ENCODE measurements at places on chromosomes 7 and 10.
A peak's percentile ranks its signal among the peaks of the same experiment; 100 is the strongest.

DNA sequence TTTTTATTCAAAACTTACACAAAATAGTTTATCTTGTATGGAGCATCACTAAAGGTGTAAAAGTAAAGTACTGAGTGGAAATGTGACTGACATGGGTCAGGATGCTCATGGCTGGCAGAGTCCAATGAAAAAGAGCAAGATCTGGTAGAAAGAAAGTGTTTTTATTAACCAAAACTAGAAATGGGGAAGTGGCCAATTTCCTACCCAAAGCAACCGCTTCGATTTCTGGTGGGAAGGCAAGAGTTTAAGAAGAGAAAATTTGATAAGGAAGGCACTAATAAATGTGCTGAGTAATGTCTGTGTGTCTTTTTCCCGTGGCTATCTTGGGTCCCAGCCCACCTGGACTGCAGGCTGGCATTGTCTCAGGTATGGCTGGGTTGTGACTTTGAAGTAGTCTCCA, 277.7 kb downstream of the ANKRD7 start:
- no peak for DNase-seq

GRCh38 chr7:46165276-46165675, 244.2 kb upstream of the IGFBP3 start:
- DNase-seq: no peak

GRCh38 chr10:132515811-132516726, 21.5 kb upstream of the INPP5A start:
- no peak for DNase-seq

DNA sequence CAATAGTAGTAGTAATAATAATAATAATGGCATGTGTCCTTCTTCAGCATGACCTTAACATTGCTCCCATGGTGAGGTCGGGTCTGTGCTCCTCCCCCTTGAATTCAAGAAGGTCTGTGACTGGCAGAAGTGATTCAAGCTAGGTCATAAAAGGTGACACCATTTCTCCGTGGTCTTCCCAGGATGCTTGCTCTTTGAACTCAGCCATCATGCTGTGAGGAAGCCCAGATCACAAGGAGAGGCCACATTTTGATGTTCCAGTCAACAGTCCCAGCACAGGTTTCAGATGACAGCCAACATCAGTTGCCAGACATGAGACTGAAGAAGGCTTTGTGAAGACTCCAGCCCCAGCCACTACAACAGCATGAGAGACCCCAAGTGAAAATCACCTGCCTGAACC, 83.9 kb downstream of the SEPTIN14 start:
- DNase-seq: no peak

DNA sequence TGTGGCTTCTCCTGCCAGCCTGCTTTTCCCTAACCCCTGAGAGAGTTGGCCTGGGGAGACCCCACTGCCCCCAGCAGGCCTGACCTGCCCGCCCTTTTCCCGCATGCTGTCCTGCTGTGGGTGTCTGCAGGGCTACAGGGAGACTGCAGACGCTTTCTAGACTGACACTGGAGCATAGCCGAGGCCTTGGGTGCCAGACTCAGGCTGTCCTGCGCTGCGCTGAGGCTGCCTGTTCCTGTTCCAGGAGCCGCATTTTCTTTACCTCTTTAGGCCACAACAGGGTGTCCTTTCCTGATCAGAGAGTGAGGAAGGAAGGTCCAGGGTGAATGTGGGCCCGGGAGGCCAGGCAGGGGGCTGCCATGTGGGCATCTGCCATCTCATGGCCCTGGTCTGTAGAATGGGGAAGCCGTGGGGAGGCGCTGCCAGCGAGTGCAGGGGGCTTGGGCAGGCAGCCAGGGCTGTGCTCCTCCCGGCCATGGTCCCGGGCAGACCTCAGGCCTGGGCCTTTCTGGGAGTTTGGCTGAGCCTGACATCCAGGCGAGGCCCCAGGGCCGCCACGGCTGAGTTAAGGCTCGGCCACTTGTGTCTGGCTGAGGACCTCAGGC, 3.6 kb downstream of the PWWP2B start:
- DNase-seq: no peak

GRCh38 chr10:27857616-27858015, 112.0 kb upstream of the MKX start:
- DNase-seq: no peak

DNA sequence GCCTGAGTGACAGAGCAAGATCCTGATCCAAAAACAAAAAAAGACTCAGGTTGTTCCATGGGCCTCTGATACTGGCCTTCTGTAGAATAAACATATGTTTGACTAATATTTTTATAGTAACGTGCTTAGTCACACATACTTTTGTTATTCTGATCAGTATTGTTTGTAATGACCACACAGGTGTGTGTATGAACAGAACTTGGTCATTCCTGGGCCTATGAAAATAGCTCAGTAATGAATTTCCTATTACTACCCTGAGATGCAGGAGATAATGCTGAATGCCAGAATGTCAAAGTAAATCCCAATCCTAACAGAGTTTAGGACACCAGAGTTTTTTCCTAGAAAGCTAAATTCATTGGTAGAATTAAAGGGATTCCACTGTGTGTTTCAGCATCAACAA, 108.7 kb downstream of the DOCK4 start:
- DNase-seq: no peak

- DNase-seq: no peak
Measured at GRCh38 chr10:69744971-69745370, 56.7 kb upstream of the COL13A1 start.

- no peak for DNase-seq
Measured at GRCh38 chr7:131152766-131153165, 174.9 kb upstream of the MKLN1 start.

- no peak for DNase-seq
Measured at GRCh38 chr10:16193241-16193640, 243.6 kb upstream of the PTER start.

- no peak for DNase-seq
Measured at GRCh38 chr7:123432601-123433000, 101.8 kb downstream of the IQUB start.

- no peak for DNase-seq
Measured at GRCh38 chr10:42987575-42987974, 89.3 kb upstream of the RET start.

DNA sequence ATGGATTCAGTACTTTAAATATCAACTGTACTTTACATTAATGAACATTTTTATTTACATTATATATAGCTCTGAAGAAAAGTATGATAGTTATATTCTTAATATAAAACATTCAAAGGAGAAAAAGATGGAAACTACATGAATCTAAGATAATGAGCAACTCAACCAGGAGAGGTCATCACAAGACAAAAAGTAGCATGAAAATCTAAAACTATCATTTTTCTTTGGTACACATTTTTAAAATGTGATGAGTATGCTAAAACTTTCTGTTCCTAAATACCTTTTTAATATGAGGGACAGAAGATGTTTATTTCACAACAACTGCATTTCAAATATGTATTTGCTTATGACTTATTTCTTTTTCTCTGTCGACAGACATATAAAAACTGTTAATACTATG, 2.4 kb downstream of the CNTNAP2 start:
- no peak for DNase-seq

GRCh38 chr7:31958226-31958625, 112.0 kb downstream of the PDE1C start:
- no peak for DNase-seq

DNA sequence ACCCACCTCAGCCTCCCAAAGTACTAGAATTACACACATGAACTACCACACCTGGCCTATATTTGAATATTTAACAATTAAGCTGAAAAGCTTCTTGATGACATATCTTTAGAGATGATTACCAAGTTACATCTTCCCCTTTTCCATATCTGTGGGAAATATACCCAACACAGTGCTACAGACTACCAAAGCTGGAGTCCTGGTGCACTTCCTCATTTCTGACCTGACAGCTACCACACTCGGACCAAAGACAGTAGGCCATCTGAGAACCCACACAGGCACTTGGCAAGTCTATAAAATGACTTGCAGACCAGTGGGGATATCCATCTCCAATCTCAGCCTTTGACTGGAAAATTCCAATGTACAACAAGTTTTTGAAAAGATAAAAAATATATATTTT, 270.4 kb upstream of the KLF14 start:
- no peak for DNase-seq

DNA sequence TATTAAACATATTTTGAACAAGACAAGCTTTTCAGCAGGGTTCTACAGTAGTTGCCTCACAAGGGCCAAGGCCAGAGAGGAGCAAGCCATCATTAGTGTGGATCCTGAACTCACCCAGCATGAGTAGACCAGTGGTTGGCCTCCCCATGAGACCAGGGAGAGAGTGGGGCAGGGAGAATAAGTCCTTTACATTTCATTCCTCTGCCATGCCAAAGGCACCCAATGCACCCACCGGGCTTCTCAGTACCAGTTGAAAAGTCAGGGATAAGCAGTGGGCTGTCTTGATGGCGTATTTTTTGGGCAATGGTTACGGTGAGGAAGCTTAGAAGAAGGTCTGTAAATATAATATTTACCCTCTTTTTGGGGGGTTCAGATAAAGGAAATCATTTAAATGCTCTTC, 16.6 kb downstream of the CRTAC1 start:
- no peak for DNase-seq

DNA sequence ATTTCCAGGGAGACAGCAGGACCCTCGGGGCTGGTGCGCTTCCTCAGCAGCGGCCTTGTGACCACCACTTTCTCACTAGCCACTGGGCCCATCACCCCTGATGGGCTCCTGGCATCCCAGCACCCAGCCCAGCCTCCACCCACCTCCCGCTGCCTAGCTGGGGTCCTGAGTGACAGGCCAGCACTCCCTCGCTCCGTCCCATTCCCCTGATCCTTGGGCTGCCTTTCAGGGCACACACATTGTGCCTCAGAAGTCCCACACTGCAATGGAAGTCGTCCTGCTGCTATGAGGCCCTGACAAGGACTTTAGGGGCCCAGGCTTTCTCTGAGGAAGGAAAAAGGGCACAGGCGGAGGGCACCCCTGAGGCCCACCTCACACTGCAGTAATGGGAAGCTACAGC, 12.4 kb downstream of the CAMK2B start:
- no peak for DNase-seq

- DNase-seq: no peak
Measured at GRCh38 chr7:100888988-100889750, at the start of gene UFSP1. TSS of gene UFSP1 (minus strand) at chr7:100889715. CDS start at chr7:100889271, 444 bp downstream.

DNA sequence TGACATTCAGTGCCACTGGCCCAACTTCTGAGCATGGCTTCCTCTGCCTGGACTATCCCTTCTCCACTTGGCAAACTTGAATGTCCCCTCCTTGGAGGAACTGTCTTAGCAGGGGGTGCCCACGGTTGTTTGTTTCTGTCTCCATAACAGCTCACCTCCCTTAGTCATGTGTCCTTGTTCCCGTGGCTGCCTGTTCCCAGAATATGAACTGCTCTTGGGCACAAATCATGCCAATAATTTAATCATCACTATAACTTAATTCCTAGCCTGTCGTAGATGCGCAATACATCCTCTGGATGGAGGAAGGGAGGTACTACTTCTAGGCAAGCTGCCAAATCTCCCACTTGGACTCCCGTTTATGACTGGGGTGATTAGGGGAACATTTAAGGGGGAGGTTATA, 173.1 kb downstream of the MYOF start:
- DNase-seq: no peak

DNA sequence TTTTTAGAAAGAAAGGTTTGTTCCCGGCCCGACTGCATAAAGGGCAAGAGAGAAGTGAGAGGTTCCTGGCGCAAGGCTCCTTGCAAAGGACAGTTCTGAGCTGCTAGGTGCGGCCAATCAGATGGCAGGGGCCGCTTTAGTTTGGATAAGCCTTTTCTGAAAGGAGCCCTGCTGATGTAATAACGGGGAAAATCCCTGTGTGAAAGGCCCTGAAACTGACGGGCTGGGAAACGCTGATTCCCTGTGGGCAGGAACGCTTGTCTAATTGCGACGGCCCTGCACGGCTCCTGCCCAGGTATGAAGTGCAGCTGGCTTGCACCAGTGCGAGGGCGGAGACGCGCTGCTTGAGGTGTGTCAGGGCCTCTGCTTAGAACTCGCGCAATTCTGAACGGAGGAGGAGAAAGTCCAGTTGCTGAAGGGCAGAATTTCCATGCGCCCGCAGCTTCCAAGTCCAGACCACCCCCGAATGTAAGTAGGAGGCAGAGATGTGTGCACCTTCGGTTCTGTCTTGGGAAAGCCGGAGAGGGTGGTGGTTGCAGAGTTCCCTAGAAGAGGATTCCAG, 30.5 kb downstream of the TACC2 start:
- peak; percentile 17 for DNase-seq

GRCh38 chr10:3889961-3890522, 105.0 kb upstream of the KLF6 start:
- DNase-seq: no peak

- DNase-seq: no peak
Measured at GRCh38 chr7:128215739-128216138, 25.3 kb upstream of the LEP start.

DNA sequence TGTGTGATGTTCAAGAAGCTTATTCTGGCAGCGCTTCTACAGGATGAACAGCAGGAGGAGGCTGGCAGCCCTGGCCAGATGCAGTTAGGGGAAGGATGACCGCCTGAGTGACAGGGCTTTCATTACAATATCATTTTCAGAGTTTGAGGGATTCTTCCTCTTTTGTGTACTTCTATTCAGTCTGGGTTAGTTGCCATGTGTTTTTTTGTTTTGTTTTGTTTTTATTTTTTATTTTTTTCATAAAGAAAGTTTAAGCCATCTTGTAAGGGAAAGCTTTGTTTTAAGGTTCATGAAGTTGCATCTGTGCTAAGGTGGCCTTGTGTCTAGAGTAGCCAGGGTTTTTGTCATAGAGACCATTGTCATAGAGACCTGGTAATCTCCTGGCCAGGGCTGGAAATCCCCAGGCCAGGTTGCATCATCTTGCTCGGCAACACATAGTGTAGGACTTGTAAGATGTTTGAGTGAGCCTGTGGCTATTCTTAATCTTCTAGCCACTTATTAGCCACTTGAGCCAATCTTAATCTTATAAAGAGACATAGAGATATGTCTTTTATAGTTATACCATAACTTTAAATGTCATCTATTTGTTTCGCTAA, 230.5 kb upstream of the TMEM229A start:
- no peak for DNase-seq

DNA sequence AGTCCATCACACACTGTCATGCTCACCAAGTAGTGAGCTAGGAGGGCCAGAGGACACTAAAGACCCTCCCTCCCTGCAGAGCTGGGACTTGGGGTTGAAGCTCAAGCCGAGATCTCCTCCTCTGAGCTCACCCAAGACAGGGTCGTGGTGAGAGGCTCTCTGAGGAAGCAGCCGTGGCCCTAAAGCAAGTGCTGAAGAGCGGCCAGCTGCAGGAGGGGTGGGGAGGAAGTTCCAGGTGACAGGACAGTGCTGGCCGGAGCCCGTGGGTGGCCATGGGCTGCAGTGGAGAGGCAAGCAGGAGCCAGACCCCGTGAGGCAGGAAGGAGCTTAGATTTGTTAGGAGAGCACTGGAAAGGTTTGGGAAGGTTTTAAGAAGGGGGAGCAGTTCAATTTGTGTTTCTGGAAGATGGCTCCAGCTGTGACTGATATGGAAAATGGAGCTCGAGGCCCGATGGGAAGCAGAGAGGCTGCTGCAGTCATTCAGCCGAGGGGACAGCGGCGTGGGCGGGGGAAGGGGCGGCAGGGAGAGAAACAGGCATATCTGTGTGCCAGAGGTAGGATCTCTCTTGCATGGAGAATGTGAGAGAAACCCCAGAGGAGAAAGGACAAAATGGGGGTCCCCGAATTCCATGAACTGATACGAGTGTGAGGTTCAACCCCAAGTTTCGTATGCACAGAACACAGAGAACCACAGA, 26.9 kb upstream of the DNAAF5 start:
- no peak for DNase-seq

- no peak for DNase-seq
Measured at GRCh38 chr10:79329529-79329928, 17.7 kb upstream of the PPIF start.

- no peak for DNase-seq
Measured at GRCh38 chr10:130301021-130301892, 165.1 kb downstream of the GLRX3 start.

GRCh38 chr10:68086011-68086410, 10.9 kb upstream of the HERC4 start:
- DNase-seq: no peak

Measured in keratinocyte (primary cell).